ENCODE measurements at places on chromosomes 16 and 17. TPM values are rescaled to one million over a fixed set of nuclear protein-coding genes. Genes with fewer than 3 reads are reported as not detected.

- no peak for DNase-seq
These were observed 6.8 kb downstream of the TMC5 start for GRCh38 chr16:19424478-19424877.

DNA sequence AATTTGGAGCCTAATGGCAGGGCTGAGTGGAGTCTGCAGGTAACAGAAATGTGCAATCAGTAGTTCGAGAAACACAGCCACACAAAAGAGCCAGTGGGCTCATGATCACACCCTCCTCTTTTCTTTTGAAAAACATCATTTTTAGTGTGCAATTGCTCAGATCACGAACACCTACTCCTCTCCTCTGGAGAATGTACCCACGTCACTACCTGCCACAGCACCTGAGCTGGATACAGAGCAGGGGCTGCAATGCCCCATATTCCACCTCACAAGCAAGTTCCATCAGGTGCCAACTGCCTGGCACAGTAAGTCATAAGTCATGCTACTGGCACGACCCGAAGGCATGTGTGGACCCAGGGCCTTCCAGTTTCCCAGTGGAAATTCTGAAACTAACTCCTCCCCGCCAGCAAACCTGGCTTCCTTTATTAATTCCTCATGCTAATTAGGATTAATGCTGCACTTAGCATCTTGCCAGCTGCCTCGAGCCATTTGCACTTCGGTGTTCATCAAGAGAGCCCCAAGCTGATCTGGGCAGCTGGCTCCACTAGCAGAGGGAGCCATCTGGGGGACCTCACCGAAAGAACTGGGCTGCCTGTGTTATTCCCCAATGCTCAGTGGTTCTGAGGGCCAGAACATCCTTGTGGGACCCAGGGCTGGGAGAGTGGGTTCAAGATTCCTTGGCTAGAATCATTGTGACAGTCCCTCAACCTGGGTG lies 2.4 kb downstream of the CACNG4 start:
- no peak for DNase-seq

DNA sequence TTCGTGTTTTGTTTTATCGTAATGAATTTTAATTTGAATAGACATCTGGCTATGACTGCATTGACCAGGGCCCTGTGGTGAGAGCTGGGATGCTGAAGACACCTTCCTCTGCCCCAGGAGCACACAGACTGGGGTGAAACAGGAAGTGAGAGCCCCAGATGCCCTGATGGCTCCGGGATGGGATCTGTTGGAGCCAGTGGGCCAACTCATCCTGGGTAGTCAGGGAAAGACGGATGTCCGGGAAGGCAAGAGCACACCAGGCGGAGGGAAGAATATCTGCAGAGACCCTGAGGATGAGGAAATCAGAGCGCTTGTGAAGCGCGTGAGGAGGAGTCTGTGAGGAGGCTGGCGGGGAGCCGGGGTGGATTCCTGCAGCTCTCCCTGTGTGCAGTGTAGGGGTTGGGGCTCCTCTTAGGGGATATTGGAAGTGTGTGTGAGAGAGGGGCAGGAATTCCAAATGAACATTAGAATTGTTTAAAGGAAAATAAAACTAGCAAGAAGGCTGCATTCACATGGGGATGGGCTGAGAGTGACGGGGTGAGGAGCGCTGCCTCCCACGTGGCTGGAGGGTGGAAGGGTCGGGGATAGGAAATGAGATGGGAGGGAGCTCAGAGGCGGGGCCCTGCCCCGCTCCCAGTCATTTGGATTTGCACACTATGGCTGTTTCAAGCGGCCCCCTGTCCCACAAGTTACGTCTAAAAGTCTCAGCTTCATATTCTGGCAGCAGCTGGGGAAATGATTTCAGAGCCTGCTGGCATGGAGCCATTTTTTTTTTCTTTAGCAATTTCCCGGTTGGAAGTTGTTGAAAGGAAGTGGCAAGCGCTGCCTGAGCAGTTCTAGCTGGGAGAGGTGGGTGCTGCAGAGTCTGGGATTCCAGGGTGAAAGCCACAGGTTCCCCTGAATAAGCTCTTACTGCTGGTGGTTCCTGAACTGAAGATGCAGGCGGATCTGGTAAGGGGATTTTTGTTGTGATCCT lies 71.2 kb upstream of the LGALS9 start:
- DNase-seq = no peak

DNA sequence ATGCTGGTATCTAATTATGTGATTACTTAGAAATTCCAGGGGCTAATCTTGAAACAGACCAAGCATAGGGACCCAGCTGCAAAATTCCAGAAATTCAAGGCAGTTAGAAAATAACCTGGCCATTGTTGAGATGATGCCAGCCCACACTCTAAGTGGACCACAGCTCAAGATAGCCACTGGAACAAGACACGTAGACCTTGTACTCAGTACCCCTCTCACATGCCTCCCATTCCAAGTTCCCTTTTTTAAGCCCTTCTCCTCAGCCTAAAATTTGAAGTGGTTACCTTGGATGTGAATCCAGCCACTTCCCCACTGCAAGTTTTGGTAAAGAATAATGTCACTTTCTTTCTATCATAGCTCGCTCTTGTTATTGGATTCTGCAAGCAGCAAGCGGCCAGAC lies 4.1 kb upstream of the ZNF19 start:
- no peak for DNase-seq

DNA sequence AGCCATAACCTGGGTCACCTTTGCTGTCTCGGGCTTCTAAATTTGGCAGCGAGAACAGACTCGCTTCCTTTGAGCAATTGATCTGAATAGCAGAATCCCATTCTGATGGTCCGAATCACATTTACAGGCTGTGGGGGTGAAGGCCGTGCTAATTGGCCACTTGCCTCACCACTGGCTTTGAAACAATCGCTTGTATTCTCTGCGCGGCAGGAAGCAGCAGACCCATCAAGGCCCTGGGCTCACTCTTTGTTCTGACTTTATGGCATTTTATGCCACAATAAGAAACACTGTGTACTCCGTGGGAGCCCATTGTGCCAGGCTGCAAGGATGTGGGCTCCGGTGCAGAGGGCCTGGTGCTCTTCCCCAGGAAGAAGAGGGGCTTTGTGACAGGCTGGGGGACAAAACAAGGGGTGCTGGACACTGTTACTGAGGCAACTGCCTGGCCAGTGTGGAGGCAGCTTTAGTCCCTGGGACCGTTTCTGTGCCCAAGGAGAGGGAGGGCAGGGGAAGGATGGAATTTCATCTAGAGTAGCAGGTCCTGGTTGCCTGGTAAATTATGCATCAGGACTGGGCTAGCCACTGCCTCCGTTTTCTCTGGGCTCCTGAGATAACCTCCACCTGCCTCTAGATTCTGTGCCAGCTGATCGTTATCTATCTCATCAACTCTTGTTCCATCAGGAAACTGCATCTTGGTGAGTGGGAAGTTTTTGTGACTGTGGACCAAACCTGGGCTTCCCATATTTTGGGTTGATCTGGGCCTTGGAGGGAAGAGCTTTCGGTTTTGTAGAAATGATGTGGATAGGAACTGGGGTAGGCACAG lies 78.5 kb downstream of the MRC2 start:
- no peak for DNase-seq

GRCh38 chr16:68179196-68179795 lies 56.6 kb downstream of the ESRP2 start:
- no peak for DNase-seq

GRCh38 chr17:61729690-61730268 lies 133.5 kb downstream of the BRIP1 start:
- no peak for DNase-seq

- DNase-seq = no peak
These were observed 43.2 kb upstream of the METRNL start for GRCh38 chr17:83036193-83036592.

DNA sequence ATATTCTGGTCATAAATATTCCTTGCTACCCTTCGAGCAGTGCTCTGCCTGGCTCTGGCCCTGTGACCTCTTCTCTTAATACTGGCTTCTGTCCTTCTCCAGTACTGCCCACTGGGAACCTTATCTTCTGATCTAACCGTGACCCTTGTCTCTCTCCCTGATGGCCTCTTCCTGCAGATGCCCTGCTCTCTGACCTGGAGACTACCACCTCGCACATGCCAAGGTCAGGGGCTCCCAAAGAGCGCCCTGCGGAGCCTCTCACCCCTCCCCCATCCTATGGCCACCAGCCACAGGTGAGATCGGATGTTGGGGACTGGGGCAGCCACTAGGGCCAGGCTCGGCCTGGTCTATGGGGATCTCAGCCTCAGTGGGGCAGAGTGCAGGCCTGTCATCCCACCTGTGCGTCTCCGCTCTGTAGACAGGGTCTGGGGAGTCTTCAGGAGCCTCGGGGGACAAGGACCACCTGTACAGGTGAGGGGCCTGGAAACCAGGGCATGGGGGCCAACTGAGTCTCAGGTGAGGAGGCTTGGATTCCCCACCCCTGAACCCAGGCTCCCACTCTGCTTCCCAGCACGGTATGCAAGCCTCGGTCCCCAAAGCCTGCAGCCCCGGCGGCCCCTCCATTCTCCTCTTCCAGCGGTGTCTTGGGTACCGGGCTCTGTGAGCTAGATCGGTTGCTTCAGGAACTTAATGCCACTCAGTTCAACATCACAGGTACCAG lies 1.5 kb downstream of the TGFB1I1 start:
- no peak for DNase-seq

DNA sequence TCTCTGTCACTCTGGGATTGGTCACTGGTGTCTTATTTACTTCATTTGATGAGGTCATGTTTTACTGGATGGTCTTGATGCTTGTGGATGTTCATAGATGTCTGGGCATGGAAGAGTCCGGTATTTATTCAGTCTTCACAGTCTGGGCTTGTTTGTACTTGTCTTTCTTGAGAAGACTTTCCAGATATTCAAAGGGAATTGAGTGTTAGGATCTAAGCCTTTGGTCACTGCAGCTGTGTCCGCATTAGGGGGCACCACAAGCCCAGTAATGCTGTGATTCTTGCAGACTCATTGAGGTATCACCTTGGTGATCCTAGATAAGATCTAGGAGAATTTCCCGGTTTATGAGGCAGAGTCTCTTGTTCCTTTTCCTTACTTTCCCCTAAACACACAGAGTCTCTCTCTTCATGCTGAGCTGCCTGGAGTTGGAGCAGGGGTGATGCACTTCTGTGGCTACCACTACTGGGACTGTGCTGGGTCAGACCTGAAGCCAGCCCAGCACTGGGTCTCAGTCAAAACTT lies 214.7 kb downstream of the SPECC1 start:
- peak; percentile 14 for DNase-seq

GRCh38 chr16:13245713-13246377 lies 344.4 kb downstream of the SHISA9 start:
- DNase-seq = peak; percentile 38

GRCh38 chr17:21511363-21512195 lies 135.4 kb downstream of the KCNJ12 start:
- DNase-seq = peak; percentile 82

- peak; percentile 69 for DNase-seq
These were observed 226.2 kb downstream of the CCDC182 start for GRCh38 chr17:57518587-57519581.

DNA sequence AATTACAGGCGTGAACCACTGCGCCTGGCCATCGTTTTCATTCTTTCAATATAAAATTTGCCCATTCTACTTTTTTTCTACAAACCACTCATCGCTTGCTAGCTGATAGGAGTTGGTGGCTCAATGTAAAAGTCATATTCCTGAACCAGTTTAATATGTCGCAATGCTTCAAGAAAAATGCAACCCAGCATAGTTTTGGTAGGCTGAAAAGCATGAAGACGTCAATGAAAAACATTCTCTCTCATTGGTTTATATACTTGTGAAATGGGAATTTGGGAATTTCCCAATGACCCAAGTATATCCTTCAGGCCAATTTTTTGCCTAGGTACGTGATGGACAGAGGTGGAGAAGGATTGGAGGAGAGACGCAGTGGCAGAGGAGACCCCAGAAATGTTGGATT lies 26.9 kb downstream of the USP43 start:
- no peak for DNase-seq

DNA sequence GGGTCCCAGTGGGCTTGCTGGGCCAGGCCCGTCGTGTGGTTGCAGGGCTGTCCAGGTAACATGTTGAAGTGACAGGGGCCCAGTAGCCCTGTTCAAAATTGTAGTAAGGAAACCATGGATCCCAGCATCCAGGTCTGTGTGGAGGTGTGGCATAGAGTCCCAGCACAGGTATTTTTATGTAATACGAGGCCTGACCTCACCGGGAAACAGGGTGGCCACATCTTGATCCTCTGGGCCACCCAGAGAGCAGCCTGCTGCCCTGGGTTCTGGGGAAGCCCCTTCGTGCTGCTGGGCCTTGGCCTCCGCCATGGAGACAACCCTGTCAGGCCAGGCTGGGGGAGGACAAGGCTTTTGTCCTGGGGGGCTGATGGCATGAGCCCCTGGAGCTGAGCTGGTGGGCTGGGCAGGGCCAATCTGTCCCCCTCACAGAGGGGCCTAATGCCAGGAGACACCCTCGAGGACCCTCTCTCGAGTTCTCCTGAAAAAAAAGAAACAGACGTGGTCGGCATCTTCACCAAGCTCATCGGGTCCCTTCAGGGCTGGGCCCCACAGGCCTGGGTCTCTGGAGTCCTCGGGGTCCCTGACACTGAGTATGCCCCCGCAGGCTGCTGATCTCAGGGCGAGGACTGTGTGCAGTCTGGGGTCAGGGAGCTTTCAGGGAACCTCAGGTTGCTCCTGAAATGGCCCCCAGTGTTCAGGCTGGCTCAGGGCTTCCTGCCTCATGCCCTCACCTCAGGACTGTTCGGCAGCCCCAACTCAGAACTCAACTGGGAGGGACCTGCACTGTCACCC lies 47.8 kb downstream of the TNFRSF13B start:
- no peak for DNase-seq

DNA sequence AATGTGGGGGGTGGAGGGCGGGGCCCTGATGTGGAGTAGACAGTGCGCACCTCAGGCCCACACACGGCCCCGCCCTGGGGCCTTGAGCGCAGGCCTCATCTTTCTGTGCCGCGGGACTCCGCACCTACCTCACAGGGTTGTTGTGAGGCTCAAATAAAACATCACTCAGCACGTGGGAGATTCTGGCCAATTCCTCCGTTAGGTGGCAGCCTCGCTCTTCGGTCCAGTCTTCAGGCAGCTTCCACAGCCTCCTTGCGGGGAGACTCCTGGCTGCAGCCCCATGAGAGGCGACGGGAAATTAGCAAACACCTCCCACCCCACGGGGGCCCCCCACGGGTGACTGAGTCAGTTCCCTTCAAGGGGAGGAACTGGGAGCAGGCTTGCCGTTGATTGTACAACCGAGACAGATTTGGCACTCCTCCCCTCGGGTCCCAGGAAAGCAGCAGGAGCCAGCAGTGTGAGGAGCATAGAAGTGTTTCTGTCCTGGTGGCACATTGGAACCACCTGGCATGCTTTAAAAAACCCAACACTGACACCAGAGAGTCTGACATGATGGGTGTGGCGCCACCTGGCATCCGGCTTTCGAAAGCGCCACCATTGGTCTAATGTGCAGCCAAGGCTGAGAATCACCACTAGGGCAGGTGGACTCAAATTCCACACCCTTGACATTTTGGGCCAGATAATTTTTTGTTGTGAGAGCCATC lies 7.6 kb downstream of the MRM1 start:
- DNase-seq = peak; percentile 47

The SDF2 gene
- total RNA-seq = 64.9 TPM

The LRRC37B gene
- 20.1 TPM for total RNA-seq

The SLC35G6 gene
- total RNA-seq = not detected

The ITGAX gene
- total RNA-seq = not detected

The GINS3 gene
- 15.2 TPM for total RNA-seq

The GAST gene
- total RNA-seq = not detected

The CCDC200 gene
- not detected for total RNA-seq

Data from Caco-2 (cell line).